ENCODE measurements at places on chromosomes 2 and 18. TPM values are rescaled to one million over a fixed set of nuclear protein-coding genes. Genes with fewer than 3 reads are reported as not detected.

The ANKRD53 gene
- total RNA-seq = 0.16 TPM

The ANO7 gene
- 4.1 TPM for total RNA-seq

The KLHL14 gene
- not detected for total RNA-seq

The PARD6G gene
- 1.0 TPM for total RNA-seq

- peaks cover 35% of the 10 kb centered on the region for H3K4me1 ChIP-seq
- no peaks in the 10 kb centered on the region for H3K36me3 ChIP-seq
- no peak overlapping the region for H3K4me3 ChIP-seq
- no peak for DNase-seq
- H3K27me3 ChIP-seq = no peaks in the 10 kb centered on the region
- H3K27ac ChIP-seq = no peak overlapping the region
Observed at GRCh38 chr2:102601730-102602129, 17.6 kb upstream of the SLC9A2 start.

- H3K4me3 ChIP-seq = no peak overlapping the region
- no peaks in the 10 kb centered on the region for H3K27me3 ChIP-seq
- DNase-seq = no peak
- H3K36me3 ChIP-seq = no peaks in the 10 kb centered on the region
Observed at GRCh38 chr2:225002656-225003045, 39.6 kb downstream of the DOCK10 start.

GRCh38 chr2:227267410-227268115 is 57.5 kb upstream of the MFF start:
- H3K4me3 ChIP-seq = no peak overlapping the region
- H3K36me3 ChIP-seq = no peaks in the 10 kb centered on the region
- no peaks in the 10 kb centered on the region for H3K27me3 ChIP-seq

DNA sequence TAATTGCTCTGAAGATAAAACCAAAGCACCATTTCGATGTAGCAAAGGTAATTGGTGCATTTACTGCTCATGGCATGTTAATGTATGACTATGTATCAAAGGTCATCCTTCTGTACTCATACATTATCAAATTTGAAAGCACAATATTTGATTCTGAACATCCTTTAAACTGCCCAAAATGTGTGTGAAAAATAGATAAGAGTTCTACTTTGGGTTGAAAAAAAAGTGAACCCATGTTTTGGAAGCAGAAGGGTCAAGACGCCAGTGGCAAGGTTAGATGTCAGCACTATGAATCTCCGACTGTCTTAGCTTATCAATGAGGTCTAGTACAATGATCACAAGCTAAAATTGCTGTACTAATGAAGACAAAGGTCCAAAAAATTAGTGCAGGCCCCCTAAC is 83.1 kb downstream of the LNPK start:
- no peaks in the 10 kb centered on the region for H3K27me3 ChIP-seq
- no peak for DNase-seq
- no peak overlapping the region for H3K27ac ChIP-seq
- H3K4me1 ChIP-seq = peaks cover 5% of the 10 kb centered on the region
- H3K4me3 ChIP-seq = no peak overlapping the region

All from Caco-2 (cell line).